ENCODE measurements at places on chromosomes 4 and X.

DNA sequence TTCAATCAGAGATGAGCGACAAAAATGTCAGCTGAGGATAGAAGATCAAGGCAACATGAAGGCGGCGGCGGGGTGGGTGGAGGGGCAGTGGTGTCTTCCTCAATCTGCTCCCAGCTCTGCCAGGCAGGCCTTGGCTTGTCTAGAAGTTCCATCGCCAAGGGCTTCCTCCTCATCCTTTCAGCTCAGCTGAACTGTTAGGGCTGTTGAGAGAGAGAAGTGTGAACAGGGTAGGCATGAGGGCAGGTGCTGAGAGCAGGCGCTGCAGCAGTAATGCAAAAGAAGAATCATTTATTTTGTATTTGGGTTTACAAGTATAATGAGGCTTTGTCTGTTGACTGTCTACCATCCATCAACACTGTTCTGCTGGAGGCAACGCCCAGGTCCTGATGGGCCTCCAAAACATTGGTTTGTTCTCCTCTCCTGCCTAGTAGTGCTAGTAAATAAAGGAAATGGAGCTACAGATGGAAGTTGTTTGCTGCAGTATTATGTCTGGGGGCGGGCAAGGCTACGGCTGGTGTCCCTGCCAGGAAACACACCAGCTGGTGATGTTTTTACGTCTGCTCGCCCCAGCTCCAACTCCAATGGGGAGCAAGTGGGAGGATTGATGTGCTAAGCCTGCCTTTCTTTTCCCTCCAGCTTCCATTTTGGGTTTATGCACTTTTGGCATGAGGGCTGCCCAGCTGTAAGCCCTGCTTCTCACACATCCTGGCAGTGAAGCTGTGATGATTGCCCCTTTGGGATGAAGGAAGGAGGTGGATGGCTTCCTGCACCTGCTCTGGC lies 139.4 kb upstream of the BOD1L1 start:
- no peak for DNase-seq

DNA sequence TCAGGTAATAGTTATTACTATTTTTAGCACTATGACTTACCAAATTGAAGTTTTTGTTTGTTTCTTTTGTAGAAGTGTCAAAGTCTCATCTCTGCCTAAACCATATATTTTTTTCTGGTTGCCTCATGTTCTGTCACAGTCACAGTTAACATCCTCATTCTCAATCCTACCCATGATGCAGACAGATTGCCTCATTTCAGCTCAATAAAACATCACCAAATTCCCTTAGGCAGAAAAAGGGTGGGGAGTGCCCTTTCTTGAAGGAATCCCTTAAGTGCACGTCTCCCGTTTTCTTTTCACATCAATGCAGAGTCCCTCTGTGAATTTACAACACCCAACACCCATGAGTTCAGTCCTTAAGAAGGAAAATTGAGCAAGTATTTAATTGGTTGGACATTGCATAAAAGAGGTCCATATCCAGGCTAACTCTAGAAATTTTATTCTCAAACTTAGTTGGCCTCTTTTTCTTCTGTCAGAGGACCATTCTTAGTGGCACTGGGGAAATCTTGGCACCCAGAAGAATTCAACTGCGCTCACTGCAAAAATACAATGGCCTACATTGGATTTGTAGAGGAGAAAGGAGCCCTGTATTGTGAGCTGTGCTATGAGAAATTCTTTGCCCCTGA lies 103.7 kb upstream of the BMPR1B start:
- no peak for DNase-seq

GRCh38 chr4:155512046-155512445 lies 135.3 kb upstream of the MAP9 start:
- DNase-seq = no peak

DNA sequence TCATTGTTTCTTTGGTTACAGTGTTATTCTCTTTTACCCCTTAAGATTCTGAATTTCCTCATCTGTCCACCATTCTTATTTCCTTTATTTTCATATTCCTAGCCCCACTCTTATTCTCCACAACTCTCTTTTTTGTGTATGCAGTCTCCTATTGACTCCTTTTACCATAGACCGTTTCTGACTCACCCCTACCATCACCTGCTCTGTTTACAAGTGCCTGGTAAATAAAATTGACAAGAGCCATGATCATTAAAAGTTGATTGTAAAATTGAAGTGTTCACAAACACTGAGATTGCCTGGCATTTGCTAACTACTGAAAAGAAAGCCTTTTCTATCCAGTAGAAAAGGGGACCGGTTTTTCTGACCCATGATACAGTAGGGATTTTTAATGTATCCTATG lies 54.4 kb downstream of the MRPL1 start:
- no peak for DNase-seq

DNA sequence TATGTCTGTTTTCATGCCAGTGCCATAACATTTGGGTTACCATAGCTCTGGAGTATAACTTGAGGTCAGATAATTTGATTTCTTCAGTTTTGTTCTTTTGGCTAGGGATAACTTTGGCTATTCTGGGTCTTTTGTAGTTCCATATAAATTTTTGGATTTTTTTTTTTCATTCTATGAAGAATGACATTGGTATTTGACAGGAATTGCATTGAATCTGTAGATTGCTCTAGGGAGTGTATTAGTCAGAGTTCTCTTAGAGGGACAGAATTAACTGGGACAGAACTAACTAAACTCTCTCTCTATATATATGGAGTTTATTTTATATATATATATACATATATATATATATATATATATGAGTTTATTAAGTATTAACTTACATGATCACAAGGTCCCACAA lies 32.2 kb upstream of the SLIT2 start:
- no peak for DNase-seq

DNA sequence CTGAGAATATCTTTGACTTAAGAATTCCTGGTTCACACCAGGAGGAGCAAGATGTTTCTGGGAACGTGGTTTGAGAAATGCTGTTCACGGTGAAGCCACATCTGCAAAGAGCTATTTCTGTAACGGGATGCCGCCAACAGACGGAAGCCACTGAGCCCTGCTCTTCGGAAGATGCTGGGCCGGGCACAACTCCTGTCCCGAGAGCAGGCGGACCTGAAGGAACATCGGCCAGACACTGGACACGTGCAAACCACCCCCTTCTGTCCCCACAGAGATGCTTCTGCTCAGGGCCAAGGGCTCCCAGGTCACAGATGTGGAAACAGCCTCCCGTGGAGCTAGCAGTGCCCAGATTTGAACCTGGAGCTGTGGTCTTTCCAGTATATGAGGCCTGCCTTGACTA lies 24.3 kb downstream of the HMX1 start:
- DNase-seq = no peak
